Subcutaneous adipose tissue (tissue), 4 donors: ENCODE measurements at places on chromosomes 13 and 19. TPM values are rescaled to one million over a fixed set of nuclear protein-coding genes. Genes with fewer than 3 reads are reported as not detected.

The CASP14 gene
- total RNA-seq = not detected

The ZNF610 gene
- total RNA-seq = 1.3 TPM

The PTH2 gene
- total RNA-seq = not detected

The TMEM147 gene
- total RNA-seq = 76.8 TPM

The NAPSA gene
- 1.3 TPM for total RNA-seq

The PRMT1 gene
- 70.8 TPM for total RNA-seq

The NCLN gene
- total RNA-seq = 34.9 TPM

The STAP2 gene
- total RNA-seq = 1.7 TPM

The ZNF665 gene
- total RNA-seq = 5.7 TPM

The FFAR1 gene
- total RNA-seq = not detected

The FFAR2 gene
- total RNA-seq = not detected
